ENCODE measurements at places on chromosomes 3 and 15.

GRCh38 chr3:155227141-155227540 lies 66.3 kb downstream of the STRIT1 start:
- no peak for DNase-seq

GRCh38 chr15:92870010-92870591 lies 30.0 kb upstream of the CHD2 start:
- DNase-seq, result no peak

- DNase-seq, result no peak
These were observed 100.5 kb downstream of the ATP8B4 start for GRCh38 chr15:50018491-50018890.

- no peak for DNase-seq
These were observed 2.6 kb upstream of the LOXL1 start for GRCh38 chr15:73923488-73924164.

Measured in fibroblast of skin of back (primary cell).